Activated CD4-positive, alpha-beta T cell treated with anti-CD3 and anti-CD28 coated beads for 36 hours (primary cell): ENCODE measurements at places on chromosomes 7 and 10.

- H3K27me3 ChIP-seq: no peaks in the 10 kb centered on the region
- peaks cover 41% of the 10 kb centered on the region for H3K36me3 ChIP-seq
- peaks cover 68% of the 10 kb centered on the region for H3K4me1 ChIP-seq
- DNase-seq: no peak
- no peak overlapping the region for H3K4me3 ChIP-seq
Measured at GRCh38 chr7:66930341-66930740, 9.3 kb downstream of the TMEM248 start.

- no peaks in the 10 kb centered on the region for H3K27me3 ChIP-seq
- no peaks in the 10 kb centered on the region for H3K36me3 ChIP-seq
- DNase-seq: no peak
- H3K27ac ChIP-seq: peak overlapping the region; percentile 32
Measured at GRCh38 chr7:88888684-88889083, 93.1 kb upstream of the TEX47 start.

DNA sequence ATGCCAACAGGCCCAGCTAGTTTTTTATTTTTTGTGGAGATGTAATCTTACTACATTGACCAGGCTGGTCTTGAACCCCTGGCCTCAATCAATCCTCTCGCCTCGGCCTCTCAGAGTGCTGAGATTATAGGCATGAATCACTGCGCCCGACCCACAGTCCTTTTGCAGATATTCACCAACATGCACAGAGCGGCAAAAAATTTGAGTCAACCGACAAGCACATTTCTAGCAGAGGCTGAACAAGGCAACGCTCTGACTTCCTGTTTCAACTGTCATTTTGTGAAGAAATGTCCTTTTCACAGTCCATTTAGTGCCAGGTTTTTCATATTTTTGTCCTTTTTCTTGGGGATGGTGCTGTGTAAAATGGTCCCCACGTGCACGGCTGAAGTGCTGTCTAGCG lies 71.1 kb upstream of the KAT6B start:
- no peaks in the 10 kb centered on the region for H3K27me3 ChIP-seq
- no peak overlapping the region for H3K4me3 ChIP-seq
- no peak overlapping the region for H3K27ac ChIP-seq

DNA sequence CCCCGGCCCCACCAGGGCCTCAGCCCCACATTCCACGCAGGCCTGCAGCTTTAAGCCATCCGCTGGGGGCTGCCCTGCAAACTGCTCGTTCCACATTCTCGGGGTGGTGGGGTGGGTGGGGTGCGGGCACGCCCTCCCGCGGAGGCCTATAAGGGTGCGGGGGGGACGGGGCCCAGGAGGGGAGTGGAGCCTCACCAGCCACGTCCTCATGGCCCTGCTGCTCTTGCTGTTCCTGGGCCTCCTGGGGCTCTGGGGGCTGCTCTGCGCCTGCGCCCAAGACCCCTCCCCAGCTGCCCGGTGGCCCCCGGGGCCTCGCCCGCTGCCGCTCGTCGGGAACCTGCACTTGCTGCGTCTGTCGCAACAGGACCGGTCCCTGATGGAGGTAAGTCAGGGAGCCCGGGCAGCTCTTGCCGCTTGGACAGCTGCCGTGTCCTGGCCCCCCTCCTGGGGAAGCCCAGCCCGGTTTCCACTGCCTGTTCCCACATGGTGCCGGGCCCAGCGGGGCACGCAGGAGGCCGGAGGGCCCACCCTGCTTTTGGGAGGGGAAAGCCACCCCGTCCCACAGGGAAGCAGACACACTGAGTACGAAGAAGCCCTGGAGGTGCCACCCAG lies at the start of gene CYP2W1:
Gene CYP2W1 (plus strand): TSS at position 178 of the 612 bp plus-strand sequence. CDS start 31 bp downstream, at position 209.
- H3K4me3 ChIP-seq: no peak within 1 kb of the TSS
- no peaks in the 10 kb centered on the region for H3K36me3 ChIP-seq
- H3K27me3 ChIP-seq: peaks cover 2% of the 10 kb centered on the region
- DNase-seq: no peak
- no peak within 1 kb of the TSS for H3K27ac ChIP-seq
- no peaks in the 10 kb centered on the region for H3K4me1 ChIP-seq

GRCh38 chr7:118918556-118918955 lies 694.1 kb downstream of the ANKRD7 start:
- H3K27me3 ChIP-seq: no peaks in the 10 kb centered on the region
- no peak overlapping the region for H3K4me3 ChIP-seq
- H3K27ac ChIP-seq: no peak overlapping the region
- H3K4me1 ChIP-seq: no peaks in the 10 kb centered on the region
- DNase-seq: no peak

- H3K27ac ChIP-seq: no peak overlapping the region
- no peaks in the 10 kb centered on the region for H3K4me1 ChIP-seq
- H3K4me3 ChIP-seq: no peak overlapping the region
- no peaks in the 10 kb centered on the region for H3K36me3 ChIP-seq
- no peak for DNase-seq
Measured at GRCh38 chr7:45469103-45469502, 105.1 kb upstream of the ADCY1 start.

GRCh38 chr10:119233821-119234220 lies 26.4 kb downstream of the GRK5 start:
- H3K27ac ChIP-seq: peak overlapping the region; percentile 86
- no peaks in the 10 kb centered on the region for H3K27me3 ChIP-seq
- peaks cover 22% of the 10 kb centered on the region for H3K36me3 ChIP-seq
- no peak overlapping the region for H3K4me3 ChIP-seq

- no peak overlapping the region for H3K4me3 ChIP-seq
- H3K4me1 ChIP-seq: no peaks in the 10 kb centered on the region
- H3K36me3 ChIP-seq: no peaks in the 10 kb centered on the region
- no peaks in the 10 kb centered on the region for H3K27me3 ChIP-seq
Measured at GRCh38 chr7:120617275-120617674, 240.7 kb downstream of the TSPAN12 start.

DNA sequence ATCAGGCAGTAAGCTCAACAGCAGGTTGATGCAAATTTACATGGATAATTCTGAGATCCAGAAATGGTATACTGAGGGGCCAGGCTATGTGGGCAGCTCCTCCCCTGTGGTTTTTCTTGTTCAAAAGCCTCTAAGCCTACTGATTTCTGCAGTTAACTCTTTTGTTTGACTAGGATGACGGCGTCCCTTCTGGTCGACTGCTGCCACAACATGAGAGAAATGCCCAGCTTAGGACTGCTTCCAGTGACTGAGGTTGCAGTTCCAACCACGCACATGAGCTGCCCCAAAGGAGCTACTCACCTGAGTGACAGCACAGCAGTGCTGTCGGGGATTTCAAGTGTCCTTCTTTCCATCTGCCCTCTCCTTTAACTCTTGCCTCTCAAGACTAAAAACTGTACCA lies 973.0 kb upstream of the GHITM start:
- H3K4me3 ChIP-seq: no peak overlapping the region
- no peaks in the 10 kb centered on the region for H3K4me1 ChIP-seq
- H3K36me3 ChIP-seq: no peaks in the 10 kb centered on the region
- H3K27ac ChIP-seq: no peak overlapping the region

GRCh38 chr7:13197501-13197900 lies 510.1 kb downstream of the ARL4A start:
- no peak for DNase-seq
- no peaks in the 10 kb centered on the region for H3K36me3 ChIP-seq
- H3K27me3 ChIP-seq: peaks cover 4% of the 10 kb centered on the region
- H3K4me3 ChIP-seq: no peak overlapping the region
- no peaks in the 10 kb centered on the region for H3K4me1 ChIP-seq
